ENCODE measurements at places on chromosomes 5 and 9.

- no peak for DNase-seq
Observed at GRCh38 chr9:112285056-112285455, 48.4 kb downstream of the PTBP3 start.

- no peak for DNase-seq
Observed at GRCh38 chr9:23842565-23843129, 16.6 kb upstream of the ELAVL2 start.

- no peak for DNase-seq
Observed at GRCh38 chr5:133247151-133247709, 195.4 kb downstream of the HSPA4 start.

DNA sequence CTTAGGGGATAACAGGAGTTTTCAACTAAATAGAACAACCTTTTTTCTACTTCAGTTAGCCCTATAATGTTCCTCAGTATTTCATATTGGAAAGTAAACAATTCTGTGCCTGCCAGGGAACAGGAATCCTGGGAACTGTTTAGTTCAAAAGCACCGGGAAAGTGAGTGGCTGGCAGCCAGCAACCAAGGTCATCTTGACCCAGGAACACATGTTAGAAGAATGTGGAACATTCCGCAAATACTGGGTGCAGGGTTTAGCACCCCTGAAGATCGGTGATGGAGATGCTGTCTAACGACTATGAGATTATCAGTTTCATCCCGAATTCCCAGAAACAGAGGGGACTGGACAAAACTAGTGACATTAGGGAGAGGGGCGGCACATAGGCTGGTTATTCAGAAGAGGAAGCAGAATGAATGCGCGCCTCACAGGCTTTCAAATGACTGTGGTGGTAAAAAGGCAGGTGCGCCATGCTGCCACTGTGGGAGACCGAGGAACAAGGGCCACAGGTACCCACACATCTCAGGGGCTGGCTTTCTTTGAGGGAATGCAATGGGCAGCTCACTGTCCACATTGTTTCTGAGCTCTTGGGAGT lies 51.2 kb downstream of the IPPK start:
- no peak for DNase-seq

- DNase-seq: no peak
Observed at GRCh38 chr5:153584960-153585359, 94.5 kb downstream of the GRIA1 start.

DNA sequence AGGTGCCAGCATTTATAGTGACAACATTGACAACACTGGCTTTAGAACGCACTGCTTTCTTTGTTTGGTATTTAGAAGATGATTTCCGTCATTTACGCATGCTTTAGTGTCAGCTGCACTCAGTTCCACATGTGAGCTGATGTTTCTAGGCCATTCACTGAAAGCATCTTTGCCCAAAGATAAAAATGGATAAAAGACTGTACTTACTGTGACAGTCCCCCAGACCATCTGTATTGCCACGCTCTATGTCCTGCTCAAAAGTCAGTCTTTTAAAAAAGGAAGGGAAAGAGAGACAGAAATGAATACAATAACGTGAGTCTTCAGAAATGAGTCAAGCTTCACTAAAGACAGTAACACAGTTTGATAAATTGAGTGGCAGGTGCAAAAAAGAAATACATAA lies 99.3 kb downstream of the SEMA6A start:
- no peak for DNase-seq

- DNase-seq: no peak
Observed at GRCh38 chr9:16100537-16101091, 547.8 kb downstream of the CCDC171 start.

GRCh38 chr9:125885405-125886034 lies 138.3 kb downstream of the PBX3 start:
- no peak for DNase-seq

- DNase-seq: no peak
Observed at GRCh38 chr5:76514292-76514691, 108.9 kb downstream of the F2RL2 start.

GRCh38 chr5:127373858-127374491 lies 83.4 kb downstream of the MEGF10 start:
- DNase-seq: no peak

- no peak for DNase-seq
Observed at GRCh38 chr5:172583931-172584511, 57.0 kb upstream of the NEURL1B start.

GRCh38 chr5:119322948-119323537 lies 32.8 kb upstream of the TNFAIP8 start:
- no peak for DNase-seq

DNA sequence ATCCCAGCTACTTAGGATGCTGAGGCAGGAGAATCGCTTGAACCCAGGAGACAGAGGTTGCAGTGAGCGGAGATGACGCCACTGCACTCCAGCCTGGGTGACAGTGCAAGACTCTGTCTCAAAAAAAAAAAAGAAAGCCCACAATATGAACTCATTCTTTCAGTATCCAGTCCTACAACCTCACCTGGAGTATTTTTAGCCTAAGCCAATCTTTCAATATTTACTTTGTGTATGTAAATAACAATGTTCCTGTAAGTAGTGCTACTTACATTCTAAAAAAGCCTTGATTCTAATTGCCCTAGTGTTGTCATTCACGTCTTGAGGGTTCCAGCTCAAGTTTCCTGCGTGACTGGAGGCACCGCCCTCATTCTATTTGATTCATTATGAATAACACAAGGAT lies 62.0 kb downstream of the BHMT start:
- no peak for DNase-seq

DNA sequence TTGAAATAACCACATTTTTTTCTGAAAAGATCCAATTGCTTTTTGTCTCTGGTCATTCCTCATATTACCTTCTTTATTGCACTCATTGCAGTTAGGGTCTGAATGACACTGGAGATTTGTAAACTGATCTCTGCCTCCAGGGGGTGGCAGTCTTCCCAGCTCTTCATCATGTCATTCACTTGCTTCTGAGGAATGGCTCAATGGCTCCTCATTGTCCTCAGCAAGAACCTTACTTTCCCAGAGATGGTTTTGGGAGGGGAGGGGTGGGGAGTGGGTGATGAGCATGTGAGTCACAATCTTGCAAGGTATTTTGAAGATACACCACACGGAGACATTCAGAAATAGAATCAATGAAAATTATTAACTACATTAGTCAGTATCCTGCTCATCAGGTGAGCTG lies 159.8 kb upstream of the GAS1 start:
- no peak for DNase-seq

DNA sequence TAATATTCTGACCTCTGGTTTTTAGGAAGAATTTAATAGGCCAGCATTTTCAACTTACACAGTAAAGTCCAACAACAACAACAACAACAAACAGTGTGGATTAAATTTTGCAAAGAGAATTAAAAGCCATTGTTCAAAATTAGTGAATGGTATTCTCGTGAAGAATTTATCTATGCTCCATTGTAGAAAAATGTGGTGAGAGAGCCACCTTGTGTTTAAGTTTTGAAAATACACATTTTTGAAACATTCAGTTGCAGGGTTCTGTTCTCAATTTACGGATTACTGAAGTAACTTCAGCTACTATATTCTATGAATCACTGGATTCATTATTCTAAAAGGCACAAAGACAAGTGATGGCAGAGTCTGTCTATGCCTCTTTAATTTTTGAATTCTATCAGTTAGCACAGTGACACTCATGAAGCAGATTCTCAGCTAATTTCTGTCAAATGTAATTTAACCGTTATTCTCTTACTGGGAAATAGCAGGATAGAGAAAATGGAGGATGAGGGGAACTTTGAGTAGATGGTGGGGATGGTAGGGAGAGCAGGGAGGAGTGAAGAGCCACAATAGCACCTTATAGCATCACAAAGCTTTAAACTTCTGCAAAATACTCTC lies 11.0 kb downstream of the CCDC152 start:
- peak; percentile 52 for DNase-seq

DNA sequence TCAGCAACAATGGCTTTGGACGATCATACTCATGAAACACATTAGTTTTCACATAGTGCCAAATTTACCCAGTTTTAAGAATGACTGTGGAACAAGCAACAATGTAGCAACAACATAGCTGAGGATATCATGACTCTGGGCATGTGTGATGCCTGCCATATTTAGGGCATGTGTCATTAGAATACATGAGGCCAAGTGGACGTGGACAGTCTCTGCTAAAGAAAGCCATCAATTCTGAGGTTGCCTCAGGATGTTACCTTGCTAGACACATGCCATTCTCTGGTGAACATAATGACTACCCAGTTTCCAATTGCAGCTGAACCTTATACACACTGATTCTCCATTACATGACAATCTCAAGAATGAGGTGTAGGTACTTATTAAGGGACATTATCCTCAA lies 103.3 kb upstream of the ADAMTS19 start:
- no peak for DNase-seq

DNA sequence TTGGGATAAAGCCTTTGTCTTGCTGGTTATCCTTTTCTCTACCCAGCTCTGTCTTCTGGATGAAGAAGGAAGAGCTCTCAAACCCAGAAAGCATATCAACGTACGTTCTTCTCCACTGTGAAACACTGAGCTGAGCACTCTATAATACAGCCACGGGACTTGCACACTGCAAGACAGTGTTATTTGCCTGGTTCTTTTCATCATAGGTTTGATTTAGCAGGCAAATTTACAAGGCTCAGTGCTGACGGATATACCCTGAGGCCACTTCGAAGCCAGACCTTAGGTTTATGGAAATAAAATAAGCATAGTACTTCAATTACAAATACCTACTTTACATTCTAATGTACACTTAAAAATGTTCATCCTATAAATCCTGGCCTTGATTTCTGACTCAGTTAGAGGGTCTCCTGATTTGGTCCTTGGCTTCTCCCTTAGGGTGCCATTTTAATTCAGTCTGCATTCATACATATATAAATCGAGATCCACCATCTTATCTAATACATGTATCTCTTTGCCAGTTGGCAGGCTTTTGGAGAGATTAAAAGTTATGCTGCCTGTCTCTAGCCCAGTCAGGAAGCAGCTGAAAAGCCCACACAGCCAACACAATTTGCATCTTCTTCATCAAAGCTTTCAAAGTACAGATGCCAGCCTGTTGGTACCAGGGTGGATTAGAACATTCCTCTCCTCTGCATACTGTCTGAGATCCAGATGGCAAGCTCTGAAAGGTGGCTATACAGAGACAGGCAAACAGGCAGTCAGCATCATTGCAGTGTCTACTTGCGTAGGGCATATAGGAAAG lies 194.4 kb downstream of the DEPDC1B start:
- DNase-seq: no peak

DNA sequence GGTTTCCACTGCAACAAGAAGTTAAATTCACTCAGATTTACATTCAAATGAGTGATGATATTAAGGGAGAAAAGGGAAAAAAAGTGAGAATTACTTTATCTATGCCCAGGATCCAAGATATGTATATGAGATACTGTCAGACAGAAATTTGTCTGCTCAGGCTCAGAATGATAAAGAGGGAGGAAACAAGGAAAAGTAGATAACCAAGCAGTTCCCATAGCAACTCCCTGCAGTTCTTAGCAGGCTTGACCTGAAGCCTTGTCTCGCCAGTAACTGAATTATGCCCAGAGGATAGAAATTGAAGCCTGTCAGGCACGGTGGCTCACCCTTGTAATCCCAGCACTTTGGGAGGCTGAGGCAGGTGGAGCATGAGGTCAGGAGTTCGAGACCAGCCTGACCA lies 304.4 kb downstream of the TLE1 start:
- no peak for DNase-seq

DNA sequence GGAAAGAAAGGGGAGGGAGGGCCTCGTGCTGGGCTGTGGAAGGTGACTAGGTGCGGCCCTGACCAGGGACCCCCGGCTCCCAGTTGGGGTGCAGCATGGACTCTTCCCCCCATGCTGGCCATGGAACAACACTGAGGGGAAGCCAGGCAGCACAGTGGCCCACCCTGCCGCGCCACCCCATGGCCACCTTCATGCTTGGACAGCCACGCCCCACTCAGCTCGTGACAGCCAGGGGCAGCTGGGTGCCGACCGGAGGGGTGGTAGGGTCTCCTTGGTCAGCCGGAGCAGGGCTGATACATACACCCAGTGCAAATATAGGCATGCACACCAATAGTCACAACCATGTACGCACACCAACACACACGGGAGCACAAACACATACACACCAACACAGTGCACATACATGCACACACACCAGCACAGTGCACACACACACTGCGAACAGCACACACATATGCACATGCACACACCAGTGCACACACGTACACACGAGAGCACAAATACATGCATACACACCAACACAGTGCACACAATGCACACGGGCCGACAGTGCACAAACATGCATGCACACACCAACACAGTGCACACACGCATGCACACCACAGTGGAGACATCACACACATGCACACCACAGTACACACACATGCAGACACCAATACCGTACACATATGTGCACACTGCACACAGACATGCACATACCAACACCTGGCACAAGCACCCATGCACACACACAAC lies 8.3 kb downstream of the SOHLH1 start:
- no peak for DNase-seq

DNA sequence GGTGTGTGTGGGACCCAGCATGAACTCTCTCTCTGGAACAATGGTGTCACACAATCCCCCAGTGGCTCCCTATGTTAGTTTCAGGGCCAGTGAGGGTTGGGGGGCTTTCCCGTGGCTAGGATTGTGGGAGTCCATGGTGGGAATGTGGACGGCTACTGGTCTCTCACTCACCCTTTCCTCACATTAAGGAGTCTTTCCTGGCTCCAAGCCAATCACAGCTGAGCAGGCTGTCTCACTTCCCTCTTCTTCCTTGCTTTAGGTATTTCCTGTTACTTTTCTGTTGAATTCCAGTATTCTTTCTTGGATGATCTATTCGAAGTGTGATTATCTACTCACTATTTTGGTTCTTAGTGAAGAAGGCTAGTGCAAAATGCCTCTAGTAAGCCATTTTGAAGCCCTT lies 324.4 kb upstream of the MPDZ start:
- DNase-seq: no peak

DNA sequence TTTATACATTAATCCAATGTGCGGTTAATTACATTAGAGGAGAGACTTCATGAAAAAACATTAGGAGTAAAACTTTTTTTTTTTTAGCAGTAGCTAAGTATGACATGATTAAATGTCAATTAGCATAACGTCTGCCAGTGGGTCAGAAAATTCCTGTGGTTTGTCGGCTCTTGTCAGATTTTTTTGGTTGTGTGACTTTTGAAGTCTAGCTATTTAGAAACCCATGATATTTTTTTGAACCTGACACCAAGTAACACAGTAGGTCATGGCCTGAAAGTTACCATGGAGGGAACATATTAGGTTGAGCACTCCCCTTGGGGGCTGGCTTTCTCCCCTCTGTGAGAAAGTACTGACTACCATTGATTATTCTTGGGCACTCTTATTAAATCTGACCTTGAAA lies 84.8 kb upstream of the ALDH1A1 start:
- DNase-seq: peak; percentile 7

DNA sequence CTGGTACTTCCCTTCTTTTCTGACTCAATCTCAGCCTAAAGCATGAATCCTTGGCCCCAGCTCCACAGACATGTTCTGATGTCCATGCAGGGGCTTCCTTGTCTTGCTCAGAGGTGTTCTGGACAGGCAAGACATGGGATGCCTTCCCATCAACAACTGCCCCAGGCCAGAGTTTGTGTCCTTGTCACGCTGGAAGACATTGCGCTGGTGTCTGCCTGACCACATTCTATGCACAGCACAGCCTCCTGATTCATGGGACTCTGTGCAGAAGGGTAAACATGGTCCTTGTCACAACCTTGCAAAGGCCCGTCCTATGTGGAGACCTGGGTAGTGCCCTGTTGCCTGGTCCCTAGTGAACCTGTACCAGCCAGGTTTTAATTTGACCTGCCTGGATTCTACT lies 212.2 kb downstream of the FSTL4 start:
- no peak for DNase-seq

GRCh38 chr5:80129146-80129545 lies 94.0 kb downstream of the THBS4 start:
- no peak for DNase-seq

- DNase-seq: no peak
Observed at GRCh38 chr5:158807-159447, 32.4 kb upstream of the LRRC14B start.
